ENCODE measurements at places on chromosomes 11 and 22.

- DNase-seq = no peak
Observed at GRCh38 chr11:19253153-19253745, 12.5 kb upstream of the E2F8 start.

DNA sequence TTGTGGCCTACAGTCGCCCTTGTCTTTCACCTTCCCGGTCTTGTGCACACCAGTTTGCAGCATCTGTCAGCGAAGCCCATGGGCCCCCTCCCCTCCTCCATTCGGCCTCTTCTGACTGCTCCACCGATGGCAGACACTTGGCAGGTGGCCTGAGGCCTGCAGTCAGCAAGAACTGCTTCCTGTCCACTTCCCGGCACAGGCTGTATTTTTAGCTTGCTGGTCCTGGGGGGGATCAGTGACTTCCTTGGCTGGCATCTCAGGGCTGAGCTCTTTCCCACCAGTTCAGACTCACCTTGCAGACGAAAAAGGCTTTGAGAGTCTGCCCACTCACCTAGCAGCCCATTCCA, 106.4 kb downstream of the SYN3 start:
- DNase-seq = no peak

DNA sequence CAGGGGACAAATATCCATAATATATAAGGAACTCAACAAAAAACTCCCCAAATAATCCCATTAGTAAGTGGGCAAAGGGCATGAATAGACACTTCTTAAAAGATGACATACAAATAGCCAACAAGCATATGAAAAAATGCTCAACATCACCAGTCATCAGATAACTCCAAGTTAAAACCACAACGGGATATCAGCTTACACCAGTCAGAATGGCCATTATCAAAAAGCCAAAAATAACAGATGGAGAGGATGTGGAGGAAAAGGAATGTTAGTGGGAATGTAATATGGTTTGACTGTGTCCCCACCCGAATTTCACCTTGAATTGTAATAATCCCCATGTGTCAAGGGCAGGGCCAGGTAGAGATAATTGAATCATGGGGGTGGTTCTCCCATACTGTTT, 350.1 kb downstream of the GUCY1A2 start:
- no peak for DNase-seq

GRCh38 chr11:112580864-112581263, 320.2 kb upstream of the PLET1 start:
- no peak for DNase-seq

GRCh38 chr11:117287668-117288067, 3.5 kb upstream of the BACE1-AS start:
- no peak for DNase-seq

DNA sequence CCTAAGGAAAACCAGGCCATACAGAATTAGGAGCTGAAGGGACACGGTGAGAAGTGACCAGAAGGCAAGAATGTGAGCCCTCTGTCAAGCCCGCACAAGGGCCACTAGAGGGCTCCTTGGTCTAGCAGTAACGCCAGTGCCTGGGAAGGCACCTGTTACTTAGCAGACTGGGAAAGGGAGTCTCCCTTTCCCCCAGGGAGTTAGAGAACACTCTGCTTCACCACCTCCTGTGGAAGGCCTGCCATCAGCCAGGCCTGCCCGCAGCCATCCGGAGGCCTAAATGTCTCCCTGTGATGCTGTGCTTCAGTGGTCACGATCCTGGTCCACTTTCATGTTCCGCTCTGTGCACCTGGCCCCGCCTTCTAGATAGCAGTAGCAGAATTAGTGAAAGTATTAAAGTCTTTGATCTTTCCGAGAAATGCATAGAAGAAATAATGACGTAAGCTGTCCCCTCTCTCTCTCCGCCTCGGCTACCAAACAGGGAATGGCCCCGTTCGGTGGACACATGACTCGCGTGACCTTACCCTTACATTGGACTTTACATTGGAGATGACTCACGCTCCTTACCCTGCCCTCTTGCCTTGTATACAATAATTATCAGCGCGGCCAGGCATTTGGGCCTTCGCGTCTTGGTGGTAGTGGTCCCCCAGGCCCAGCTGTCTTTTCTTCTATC, 10.7 kb upstream of the GSTP1 start:
- DNase-seq = no peak

GRCh38 chr11:22797047-22797446, 32.6 kb downstream of the SVIP start:
- DNase-seq = no peak

- no peak for DNase-seq
Observed at GRCh38 chr11:21053466-21053865, 384.1 kb downstream of the NELL1 start.

DNA sequence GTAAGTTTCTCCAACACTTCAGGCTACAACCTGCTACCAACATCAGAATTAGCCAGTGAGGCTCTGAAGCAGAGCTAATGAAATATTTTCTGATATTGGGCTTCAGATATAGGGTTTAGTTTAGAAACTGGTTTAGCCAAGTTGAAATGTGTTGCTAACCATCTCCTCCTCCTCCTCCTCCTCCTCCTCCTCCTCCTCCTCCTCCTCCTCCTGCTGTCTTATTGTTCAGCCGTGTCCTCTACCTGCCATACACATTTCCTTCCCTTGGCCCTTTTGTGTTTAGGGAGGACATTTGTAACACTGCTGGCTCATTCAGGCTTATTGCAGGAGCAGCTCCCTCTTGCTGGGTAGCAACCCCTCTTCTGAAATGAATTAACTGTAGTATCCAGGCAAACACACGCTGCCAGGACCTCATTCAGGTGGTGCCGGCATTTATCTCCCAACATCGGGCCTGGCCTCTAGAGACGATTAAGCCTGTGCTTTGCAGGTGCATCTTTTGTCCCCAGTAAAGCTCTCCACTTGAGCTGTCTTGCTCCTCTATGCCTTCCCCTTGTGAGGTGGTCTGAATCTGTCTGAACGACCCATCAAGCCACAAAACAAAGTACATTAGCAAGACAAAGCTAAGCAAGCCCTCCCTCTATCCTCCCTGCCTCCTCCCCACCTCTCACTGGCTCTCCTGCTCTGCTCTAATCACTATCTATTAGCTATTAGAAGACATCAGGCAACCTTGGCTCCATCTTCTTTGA, 82.9 kb downstream of the KCNJ1 start:
- DNase-seq = no peak

Data from cortex of kidney (tissue), 1 donor.